ENCODE measurements at places on chromosomes 6 and 20.

- no peak for DNase-seq
Measured at GRCh38 chr6:150231525-150231850, 88.6 kb downstream of the PPP1R14C start.

GRCh38 chr20:40669692-40670091 is 19.3 kb downstream of the MAFB start:
- no peak for DNase-seq

DNA sequence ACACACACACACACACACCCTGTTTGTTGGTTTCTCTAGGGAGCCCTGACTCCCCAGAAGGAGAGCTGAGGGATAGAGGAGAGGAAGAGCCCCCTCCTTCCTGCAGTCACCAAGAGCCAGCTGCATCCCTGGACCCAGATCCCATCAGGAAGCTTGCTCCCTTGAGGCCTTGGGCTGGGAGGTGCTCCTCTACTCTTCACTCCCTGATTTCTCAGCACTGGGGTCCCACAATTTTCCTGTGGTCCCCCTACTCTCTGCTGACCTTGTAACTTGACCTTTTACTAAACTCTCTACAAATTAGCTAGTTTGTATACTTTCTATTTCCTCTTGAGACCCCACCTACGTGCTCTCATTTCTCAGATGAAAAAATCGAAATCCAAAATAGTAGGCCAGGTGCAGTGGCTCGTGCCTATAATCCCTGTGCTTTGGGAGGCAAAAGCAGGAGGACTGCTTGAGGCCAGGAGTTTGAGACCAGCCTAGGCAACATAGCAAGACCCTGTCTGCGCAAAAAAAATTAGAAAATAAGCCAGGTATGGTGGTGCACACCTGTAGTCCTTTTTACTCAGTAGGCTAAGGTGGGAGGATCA is 5.0 kb upstream of the OCSTAMP start:
- DNase-seq = no peak

DNA sequence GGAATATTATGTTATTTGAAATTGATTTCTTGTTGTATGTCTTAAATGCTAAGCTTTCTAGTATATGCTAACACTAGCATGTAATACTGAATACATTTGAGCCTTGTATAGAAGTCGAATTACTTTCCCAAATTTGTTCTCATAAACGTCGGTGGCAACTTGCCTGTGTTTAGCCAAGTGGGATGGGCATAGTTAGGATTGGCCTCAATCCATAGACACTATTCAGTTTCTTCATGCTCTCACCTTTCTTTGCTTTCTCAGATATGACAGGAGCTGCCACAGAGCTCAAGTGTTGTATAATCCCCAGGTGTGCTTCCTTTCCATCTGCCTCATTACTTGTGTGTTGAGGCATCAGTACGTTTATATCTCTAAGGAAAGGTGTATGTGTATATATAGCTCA is 19.3 kb downstream of the ZNF334 start:
- no peak for DNase-seq

DNA sequence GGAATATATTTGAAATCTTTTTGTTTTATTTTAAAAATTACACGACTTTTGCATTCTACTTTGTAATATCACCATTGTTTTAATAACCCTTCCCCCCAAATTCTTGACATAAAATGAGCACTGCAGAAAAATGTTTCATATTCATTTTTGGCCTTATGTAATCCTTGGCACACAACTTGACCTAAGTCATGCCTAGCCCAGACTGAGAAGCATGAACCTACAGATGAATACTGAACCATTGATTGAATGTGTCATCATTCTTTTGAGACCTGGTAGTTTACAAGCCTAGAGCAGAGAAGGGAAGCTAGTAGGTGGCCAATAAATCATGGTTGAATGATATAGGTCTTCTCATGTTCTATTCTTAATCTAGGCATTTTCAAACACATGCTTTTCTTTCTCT is 89.4 kb upstream of the EDN1 start:
- no peak for DNase-seq

DNA sequence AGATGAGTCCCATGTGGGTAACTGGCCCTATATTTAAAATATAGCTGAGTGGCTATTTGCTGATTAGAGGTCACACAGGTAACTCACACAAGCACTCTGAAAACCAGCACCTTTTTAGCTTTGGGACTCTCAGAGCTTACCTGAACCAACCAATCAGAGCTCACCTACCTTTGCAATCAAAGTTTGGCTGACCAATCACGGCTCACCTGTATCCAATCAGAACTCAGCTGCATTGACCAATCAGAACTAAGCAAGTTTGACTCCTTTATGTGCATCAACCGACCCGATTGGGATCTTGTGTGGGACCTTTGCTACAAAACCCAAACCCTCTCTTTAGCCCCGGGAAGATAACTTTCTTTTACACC is 106.8 kb upstream of the NXT1 start:
- no peak for DNase-seq

DNA sequence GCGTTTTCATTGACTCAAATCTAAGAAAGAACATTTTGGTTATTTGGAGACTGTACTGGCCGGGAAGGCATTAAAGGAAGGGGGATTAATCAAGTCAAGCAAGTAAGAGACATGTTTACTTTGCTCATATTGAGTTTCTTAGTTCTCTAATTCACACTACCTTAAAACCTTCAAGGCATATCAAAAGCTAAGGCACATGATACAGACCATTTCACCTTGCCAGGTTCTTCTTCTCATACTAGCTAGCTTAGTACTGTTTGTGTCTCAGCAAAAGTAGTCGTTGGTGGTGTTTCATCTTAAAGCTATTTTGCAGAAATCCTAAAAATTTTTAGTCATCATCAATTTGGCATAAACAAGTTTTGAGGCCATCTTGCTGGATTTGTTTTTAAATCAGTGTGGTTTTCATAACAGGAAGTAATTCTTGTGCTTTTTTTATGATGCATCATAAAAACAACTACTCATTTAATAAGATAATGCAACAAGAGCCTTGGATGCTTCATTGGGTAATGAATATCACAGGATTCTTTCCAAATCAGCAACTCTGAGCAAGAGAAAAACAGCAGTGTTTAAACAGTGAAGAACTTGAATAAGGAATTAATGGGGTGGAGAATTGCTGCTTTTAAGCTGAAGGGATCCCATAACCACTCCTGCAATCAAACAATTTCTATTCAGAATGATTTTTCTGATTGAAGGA is 425.3 kb downstream of the EPM2A start:
- DNase-seq = no peak

DNA sequence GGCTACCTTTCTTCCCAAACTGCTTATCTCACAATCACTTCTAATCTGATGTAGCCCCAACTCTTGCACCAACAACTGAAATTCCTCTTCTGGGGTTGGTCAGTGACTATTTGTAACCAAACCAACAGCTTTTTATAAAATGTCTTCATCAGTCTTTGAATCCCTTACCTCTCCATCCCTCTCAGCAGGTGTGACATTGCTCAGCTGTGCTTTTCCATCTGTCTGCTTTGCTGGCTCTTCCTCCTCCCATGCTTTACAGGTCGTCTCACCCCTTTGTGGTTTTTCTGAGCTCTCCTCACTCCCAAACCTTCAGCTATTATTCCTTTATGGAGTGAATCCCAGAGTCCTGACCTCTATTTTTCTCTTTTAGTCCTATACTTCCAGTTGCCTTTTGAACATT is 5.9 kb downstream of the MAP7 start:
- DNase-seq = no peak

DNA sequence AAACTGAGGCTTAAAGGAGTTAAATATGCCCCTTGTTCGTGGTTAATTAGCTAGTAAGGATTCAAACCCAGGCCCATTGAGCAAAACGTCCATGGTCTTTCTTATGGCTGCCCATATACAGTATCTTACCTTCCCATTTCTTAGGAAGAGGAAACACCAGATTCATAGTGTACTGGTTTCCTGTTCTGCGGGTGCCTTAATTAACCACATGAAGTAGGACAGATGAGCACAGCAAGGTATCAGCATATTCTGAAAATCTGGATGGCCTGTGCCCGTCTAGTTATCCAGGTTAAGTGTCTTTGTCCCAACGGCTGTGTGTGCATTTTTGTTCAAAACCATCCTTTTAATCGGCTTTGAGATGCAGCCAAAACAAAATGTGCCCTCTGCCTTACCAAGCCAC is 93.4 kb upstream of the TRAF3IP2 start:
- no peak for DNase-seq

GRCh38 chr6:26243752-26244151 is 121.2 kb upstream of the BTN3A2 start:
- no peak for DNase-seq

- DNase-seq = no peak
Measured at GRCh38 chr6:44980841-44981240, 347.3 kb upstream of the RUNX2 start.

GRCh38 chr20:25136643-25137559 is 55.0 kb upstream of the VSX1 start:
- no peak for DNase-seq

DNA sequence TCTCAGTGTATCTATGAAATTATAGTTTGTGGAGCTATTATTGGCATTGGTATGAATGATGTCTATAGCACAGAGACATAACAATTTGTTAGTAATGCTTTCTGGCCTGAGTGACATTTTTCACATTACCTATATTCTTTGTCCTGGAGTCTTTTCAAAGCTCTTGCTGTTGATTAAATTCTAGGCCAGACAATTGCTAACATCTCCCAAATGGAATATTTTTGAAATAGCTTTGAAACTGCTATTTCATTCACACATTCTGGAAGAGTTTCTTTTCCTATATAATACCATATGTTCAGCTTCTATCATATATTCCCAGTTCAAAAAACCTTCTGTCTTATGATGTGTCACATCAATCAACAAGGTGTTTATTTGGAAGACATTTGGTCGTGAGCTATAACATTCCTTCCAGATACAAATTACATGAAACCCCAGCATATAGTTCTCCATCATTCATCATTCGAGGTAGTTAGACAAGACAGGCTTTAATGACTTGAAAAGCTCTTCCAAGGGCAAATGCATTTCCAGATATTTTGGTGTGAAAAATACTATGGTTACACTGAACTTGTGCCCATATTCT is 452.8 kb downstream of the KHDRBS2 start:
- DNase-seq = no peak

- no peak for DNase-seq
Measured at GRCh38 chr20:31663838-31664695, 26.4 kb downstream of the COX4I2 start.

DNA sequence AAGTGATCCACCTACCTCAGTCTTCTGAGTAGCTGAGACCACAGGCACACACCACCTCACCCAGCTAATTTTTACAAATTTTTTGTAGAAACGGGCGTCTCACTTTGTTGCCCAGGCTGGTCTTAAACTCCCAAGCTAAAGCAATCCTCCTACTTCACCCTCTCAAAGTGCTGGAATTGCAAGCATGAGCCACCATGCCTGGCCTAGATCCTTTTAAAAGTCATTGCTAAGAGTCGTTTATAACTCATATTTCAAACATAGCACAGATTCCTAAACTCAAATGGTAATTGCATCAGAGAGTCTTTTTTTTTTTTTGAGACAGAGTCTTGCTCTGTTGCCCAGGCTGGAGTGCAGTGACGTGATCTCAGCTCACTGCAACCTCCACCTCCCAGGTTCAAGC is 7.7 kb upstream of the SAMHD1 start:
- no peak for DNase-seq

DNA sequence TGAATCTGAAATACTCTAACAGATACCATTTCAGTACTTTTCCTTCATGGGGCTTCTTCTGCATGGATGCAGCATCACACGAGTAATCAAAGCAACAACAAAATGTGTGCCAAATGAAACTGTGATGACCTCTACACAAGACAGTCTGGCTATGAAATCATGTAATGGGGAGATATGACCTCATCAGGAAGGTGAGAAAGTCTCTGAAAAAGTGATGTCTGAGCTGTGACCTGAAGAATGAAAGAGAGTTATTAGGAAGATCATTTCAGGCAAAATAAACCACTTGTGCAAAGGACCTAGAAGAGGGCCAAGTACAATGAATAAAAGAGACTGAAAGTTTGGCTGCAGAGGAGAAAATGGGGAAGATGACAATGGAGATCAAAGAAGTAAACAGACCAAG is 182.8 kb downstream of the PTPRK start:
- DNase-seq = no peak

- DNase-seq = no peak
Measured at GRCh38 chr6:159715605-159716004, 11.7 kb upstream of the WTAP start.

DNA sequence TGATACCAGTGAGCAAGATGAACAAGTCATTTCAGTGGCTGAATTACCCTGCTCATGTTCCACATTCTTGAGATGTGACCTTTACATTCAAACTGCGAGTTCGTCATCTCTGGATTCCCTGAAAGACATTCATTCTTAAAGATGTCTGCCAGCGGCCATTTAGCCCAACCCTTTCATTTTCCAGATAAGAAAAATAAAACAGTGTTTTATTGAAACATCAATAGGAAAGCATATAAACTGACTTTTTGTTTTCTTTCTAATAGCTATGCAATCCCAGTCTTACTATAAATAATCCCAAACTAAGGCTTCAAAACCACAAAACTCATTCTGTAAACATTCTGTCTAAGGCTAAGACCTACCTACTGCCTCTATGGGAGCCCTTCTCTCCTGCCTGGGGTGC is 134.0 kb downstream of the SAMD5 start:
- no peak for DNase-seq

GRCh38 chr6:147382945-147383554 is 125.4 kb upstream of the SAMD5 start:
- no peak for DNase-seq

DNA sequence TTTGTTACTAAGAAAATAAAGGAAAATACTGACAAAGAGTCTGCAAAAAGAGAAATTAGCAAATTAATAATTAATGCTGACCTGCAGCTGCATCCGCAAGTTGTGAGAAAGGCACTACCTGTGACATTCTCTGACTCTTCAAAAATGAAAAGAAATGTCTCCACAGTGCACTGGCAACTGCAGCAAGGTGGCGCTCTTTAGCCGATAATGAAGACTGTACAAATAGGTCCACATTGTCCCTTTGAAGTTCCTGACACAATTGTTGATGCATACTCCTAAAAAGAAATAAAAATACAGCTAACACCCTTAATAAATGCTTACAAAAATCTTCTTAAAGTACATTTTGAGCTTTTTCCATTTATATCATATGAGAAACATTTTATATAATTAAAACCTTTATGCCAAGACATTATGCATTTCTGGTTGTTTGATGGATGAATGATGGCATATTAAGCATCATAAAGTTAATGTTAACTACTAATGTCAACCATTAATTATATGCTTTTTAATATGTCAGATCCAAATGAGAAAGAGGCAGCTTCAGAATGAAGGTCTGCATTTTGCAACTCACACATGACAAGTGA is 96.5 kb downstream of the MMS22L start:
- DNase-seq = peak; percentile 66

DNA sequence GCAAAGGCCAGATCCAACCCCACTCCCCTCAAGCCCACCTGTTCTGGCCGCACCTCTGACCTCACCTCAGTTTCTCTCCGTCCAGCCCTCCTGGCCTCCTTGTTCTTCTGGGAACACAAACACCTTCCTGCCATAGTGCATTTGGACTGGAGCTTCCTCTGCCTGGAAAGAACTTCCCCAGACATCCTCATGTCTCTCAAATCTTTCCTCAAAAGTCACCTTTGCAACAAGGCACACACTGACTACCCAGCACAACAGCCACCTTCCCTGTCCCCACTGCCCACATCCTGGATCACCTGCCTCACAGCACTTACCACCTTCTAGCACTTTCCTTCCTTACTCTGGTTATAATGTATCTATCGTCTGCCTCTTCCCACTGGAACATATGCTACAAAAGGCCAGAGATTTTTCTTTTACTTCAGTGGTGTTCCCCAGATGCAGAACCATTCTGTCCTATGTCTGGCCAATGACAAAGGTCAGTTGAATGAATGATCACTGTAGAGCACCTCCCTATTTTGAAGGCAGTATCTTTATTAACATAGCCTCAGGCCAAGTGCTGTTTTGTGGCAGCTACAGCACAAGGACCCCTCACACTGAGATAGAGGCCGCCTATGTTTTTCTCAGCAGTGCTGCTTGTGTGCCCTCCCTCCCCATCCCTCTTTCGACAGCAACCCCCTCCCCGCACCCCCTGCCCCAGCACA is 4.1 kb downstream of the HLA-B start:
- no peak for DNase-seq
